ENCODE measurements at places on chromosomes 12 and 14.

- DNase-seq: no peak
These were observed 64.9 kb downstream of the TSPAN11 start for GRCh38 chr12:30991466-30991865.

- DNase-seq: no peak
These were observed 7.5 kb upstream of the NPFF start for GRCh38 chr12:53514628-53515290.

GRCh38 chr14:61467296-61467695 lies 145.9 kb downstream of the PRKCH start:
- DNase-seq: no peak

GRCh38 chr12:40864891-40865290 lies 172.7 kb downstream of the CNTN1 start:
- DNase-seq: no peak

- no peak for DNase-seq
These were observed 14.7 kb downstream of the CPSF6 start for GRCh38 chr12:69254046-69254445.

DNA sequence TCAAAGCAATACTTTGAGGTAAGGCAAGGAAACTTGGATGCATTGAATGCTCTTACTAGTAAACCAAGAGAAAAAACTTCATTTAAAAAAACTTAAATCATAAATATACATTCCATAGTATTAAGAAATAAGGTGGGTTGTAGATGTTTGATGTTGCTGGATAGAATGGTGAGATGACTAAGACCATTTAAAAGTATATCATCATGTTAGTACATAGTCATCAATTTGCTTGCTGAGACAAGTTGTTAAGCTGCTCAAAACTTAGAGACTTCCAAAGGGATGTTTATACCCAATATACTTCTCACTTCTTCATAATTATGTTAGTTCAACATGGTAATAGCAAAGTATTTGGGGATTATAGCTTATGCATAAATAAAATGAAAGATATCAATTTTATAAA lies 675.5 kb upstream of the MGAT4C start:
- peak; percentile 27 for DNase-seq

- DNase-seq: peak; percentile 34
These were observed 5.0 kb upstream of the MMP19 start for GRCh38 chr12:55847603-55848291.

DNA sequence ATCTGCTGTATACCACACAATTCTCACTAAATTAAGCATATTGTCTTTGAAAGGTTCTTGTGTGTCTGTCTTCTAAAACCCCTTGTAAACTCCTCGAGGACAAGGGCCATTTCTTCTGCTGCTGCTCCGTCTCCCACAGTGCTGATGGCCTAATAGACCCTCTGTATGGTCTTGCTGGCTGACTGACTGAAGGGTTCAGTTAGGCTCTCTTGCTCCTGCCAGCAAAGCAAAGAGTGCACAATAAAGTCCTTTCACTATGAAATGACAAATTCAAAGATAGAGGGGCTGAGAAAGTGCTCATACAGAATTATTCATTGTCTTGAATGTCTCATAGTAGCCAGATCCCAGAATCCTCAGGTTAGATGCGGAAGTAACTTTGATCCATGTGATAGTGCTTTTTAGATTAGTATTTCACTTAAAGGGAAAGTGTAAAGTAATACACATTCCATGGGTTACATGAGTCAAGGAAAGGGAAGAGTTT lies 14.2 kb upstream of the RIOX1 start:
- DNase-seq: no peak

GRCh38 chr12:118711185-118711584 lies 270.2 kb upstream of the SRRM4 start:
- DNase-seq: no peak

- no peak for DNase-seq
These were observed 777.9 kb downstream of the FSCB start for GRCh38 chr14:43729143-43729542.

GRCh38 chr12:39417916-39418315 lies 25.0 kb downstream of the KIF21A start:
- DNase-seq: no peak

DNA sequence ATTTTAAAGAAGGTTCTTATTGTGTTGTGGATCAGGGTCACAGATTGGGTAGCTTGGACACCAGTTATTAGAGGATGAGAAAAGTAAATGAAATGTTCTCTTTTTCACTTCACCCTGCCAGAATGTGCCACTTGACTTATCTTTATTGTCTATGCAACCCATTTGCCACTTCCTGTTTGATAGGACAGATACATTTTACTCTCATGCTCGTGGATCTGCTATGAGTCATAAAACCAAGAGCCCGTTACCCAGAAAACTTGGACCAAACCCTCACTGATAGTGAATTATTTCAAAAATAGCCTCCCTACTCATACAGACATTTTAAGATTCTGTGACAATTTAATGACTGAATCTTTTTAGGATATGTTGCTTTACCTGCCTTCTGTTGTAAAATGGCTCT lies 1.8 kb downstream of the ISCA2 start:
- DNase-seq: no peak

DNA sequence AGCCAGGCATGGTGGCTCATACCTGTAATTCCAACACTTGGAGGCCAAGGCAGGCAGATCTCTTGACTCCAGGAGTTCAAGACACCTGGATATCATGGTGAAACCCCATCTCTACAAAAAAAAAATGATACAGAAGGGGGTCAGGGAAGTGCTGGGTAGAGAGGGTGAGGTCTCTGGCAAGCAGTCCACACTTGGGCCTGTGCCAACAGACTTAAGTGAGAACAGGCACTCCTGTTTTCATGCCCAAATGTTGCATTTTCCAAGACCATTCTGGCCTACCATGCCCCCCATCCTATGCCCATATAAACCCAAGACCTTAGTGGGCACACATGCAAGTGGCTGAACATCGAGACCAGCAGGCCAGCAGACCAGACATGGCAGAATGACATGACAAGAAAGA lies 16.0 kb upstream of the CMAS start:
- no peak for DNase-seq

DNA sequence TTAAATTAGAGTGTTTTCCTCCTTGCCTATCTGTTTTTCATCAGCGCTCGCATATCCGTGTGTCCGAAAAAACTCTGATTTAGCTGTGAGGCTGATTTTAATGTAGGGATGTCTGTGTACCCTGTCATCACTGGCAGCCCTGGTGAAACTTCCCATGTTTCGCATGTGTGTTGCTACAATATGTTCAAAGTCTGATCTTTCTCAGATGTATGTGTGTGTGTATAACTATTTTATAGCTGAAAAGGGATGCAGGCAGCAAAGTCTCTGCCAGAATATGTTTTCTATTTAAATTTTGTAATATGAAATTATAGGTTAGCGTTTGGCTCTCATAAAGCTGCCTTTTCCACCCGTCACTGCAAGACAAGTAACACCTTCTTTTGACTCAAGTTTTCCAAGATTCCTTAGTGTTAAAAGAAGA lies 154.8 kb downstream of the TMTC2 start:
- no peak for DNase-seq

GRCh38 chr14:72008666-72009065 lies 76.4 kb downstream of the RGS6 start:
- no peak for DNase-seq

DNA sequence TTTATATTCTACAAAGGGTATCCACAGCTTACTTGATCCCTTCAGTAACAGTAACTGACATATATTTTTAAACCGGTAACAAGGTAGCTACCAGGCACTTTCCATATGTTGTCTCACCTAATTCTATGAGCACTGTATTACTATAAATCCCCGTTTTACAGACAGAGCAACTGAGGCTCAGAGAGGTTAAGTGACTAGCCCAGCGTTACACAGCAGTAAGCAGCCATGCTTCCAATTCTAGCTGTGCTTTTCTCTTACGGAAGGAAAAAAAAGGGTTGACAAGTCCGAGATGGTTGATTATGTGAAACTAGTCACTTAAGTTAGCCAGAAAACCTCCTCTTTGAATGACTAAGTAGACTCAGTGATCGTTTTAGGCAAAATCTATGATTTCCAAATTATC lies 187.3 kb upstream of the LHX5 start:
- DNase-seq: no peak

DNA sequence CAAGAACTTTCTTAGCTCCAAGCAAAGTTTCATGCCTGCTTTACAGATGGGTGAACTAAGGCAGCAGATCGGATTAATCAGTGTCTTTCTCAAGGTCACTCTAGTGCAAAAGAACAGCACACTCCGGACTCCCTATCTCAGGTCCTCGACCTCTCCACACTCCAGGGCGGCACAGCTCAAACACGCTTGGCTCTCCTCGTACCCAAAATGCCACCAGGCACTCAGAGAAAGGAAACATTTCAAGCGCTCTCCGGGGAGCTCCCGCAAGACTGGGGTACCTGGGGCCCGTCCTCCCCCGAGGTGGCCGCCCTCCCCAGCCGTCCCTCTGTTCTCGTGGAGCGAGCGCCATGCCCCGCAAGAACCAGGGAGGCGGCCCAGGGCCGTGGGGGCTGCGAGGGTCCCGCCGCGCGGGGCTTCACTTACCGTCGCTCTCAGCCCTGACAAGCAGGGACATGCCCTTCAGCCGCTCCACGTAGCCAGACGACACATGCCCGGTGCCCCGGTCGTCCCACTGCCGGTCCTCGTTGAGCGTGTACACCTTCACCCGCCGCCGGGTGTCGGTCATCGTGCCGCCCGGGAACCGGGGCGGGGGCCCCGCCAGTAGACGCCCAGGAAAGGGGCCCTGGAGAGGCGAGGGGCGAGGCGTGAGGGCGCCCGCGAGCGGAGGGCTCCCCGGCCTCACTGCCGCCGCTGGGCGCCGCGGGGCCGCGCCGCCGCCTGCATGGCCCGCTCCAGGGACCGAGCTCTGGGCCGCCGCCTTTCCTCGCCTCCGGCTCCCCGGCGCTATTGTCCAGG lies 830 bp downstream of the PPP4R3A start:
- DNase-seq: no peak

GRCh38 chr12:613996-614395 lies 49.2 kb downstream of the NINJ2 start:
- DNase-seq: no peak

- peak; percentile 80 for DNase-seq
These were observed 7.6 kb upstream of the AEBP2 start for GRCh38 chr12:19431407-19432308.

- DNase-seq: no peak
These were observed 142.7 kb downstream of the TBX5 start for GRCh38 chr12:114263056-114263805.

GRCh38 chr14:21039585-21040369 lies 2.4 kb upstream of the RNASE7 start:
- no peak for DNase-seq

- DNase-seq: no peak
These were observed 9.5 kb downstream of the CDKN1B start for GRCh38 chr12:12726555-12727093.

GRCh38 chr12:51812871-51813270 lies 35.6 kb downstream of the FIGNL2 start:
- DNase-seq: no peak

GRCh38 chr12:108327621-108328344 lies 11.3 kb downstream of the CMKLR1 start:
- no peak for DNase-seq

DNA sequence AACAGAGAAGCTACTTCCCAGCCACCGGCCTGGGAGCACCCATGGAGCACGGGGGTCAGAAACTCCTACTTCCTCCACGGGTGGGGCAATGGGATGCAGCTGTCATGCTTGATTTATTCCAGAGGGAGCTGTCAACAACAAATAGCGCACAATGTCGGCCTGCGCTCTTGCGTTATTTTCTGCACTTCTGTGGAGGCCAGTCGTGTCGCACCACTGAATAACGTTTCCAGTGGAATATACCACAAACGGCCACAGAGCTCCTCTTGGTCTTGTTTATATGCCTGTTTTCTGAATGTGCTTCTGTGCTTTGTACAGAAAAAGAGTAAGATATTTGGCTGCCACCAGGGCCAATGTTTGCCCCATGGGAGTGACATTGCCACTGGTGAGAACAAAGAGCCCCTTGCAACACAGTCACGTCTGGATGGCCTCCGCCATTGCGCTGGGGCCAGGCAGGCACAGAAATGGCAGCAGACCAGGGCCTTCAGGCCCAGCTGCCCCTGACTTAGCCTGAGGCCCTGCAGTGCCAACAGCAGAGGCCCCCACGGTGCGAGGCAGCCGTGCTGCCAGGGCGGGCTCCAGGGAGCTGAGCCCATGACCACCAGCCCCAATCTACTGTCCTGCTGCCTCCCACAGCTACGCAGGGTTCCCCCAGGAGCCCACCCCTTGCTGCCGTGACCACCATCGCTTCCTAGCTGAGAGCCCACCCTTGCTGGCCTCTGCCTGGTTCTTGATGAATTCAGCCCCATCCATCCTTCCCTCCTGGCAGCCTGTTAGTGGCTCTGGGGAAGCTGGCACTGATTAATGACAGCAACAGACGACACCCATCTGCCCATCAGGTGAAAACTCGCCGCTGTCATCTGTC lies 28.9 kb upstream of the TMEM179 start:
- no peak for DNase-seq

DNA sequence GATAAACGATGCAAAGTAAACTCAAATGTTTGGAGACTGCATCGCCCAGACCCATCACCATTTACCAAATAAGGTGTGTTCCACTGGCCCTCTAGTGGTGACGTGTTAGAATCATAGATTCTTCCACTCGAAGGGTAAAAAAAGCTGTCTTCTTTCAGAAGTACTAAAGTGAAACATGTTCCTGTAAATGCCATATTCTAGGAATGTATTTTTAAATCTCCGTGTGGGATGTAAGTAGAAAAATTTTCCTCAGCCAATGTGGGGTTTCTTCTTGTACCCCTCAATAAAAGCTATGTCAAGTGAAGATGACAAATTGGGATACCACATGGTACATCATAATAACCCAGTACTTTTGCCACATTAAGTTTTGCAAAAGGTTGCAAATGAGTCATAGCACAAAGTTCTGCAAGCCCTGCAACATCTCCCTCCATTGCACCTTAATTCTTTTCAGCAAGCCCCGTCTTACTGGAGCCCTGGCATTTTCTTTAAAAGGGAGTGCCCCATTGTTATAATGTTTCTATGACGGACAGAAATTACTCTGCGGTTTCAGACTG lies 100.8 kb downstream of the CCER1 start:
- no peak for DNase-seq

DNA sequence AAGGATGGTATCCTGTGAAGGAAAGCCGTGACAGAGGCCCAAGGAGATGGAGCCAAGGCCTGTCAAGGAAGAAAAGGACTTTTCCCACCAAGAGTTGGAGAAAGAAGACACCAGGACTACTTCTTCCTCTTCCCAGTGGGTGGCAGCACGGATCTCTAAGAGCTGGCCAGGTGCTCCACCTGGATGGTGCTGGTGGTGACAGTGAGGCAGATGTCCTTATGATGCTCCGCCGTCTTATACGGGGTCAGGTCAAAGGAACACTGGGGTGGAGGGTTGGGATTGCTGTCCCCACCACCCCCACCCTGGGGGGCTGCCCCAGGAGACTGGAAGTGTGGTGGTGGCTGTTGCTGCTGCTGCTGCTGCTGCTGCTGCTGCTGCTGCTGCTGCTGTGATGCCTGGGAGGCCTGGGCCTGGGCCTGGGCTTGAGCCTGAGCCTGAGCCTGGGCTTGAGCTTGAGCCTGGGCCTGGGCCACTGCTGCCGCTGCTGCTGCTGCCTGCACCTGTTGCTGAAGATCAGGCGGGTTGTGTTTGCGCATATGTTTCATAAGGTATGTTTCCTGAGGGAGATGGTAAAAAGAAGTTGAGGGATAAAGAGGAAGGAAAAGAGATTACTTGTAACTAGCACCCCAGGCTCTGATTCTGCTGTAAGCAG lies 4.8 kb upstream of the ING4 start:
- DNase-seq: no peak

- DNase-seq: peak; percentile 78
These were observed 22.1 kb downstream of the LGMN start for GRCh38 chr14:92726135-92726932.
